Anterior cingulate cortex (tissue), 58 donors: ENCODE measurements at places on chromosomes 4 and X.

DNA sequence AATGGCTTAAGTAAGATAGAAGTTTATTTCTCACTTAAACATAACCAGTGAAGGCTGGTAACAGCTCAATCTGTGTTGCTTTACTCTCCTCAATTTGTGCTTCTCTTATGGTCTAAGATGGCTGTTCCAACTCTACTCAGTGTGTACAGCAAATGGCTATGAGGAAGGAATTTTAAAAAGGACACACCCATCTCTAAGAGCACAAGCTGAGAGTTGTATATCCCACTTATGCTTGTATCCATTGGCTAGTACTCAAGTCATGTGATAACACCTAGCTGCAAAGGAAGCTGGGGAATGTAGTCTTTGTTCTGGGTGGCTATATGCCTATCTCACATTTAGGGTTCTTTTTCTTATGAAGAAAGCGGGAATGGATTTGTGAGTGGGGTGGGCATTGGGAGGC is 63.3 kb downstream of the GPAT3 start:
- no peak for DNase-seq

- no peak for DNase-seq
Observed at GRCh38 chrX:148282504-148282903, 217.9 kb upstream of the AFF2 start.

DNA sequence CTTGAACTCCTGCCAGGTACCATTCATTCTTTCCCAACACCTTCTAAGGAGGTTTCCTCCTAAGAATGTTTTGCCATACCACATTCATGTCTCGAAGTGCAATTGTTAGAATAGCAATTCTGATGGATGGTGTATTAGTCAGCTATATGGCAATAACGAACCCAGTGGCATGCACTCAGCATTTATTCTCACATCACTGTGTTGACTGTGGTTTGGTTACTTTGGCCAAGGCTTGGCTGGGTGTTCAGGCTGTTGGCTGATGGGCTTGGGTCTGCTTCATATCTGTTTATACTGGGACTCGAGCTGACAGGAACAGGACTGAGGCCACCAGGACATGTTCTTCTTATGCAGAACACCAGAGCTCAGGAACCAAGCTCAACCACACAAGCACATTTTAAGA is 31.7 kb downstream of the PSAPL1 start:
- DNase-seq: no peak

DNA sequence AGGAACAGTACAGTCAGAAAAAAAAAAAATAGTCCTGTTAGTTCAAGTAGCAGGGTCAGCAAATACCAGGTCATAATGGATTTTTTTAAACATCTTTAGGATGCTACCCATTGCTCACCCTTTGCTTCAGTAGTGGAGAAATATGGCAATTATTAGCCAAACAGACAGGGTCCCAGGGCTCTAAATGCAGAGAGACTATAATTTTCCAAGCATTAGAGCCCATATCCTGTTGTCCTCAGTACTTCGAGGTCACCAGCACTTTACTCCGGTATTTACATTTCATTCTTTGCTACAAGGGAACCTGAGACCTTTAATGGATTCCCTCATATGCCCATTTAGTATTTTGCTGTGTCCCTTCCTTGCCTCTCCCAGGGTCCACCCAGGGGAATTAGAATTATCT is 1562.9 kb upstream of the TENM3 start:
- DNase-seq: no peak

GRCh38 chr4:76720121-76720520 is 177.8 kb downstream of the SOWAHB start:
- no peak for DNase-seq

DNA sequence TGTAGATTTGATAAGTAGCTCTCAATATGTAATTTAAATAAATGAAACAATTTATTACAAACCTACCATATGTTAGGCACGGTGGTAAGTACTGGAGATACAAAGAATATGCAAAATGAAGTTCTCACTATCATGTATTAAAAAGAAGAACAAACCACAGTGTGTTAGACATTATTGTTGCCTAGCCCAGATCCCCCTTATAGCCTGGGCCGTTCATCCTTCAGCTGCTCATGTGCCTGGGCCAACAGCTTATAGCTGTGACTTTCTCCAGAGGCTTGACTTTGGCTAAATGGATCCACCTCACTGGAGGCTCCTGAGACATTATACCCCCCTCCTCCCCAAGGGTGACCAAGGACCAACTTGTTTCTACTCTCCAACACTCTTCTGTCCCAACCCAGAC is 29.8 kb upstream of the CCNG2 start:
- DNase-seq: no peak

GRCh38 chr4:173014113-173014558 is 154.5 kb upstream of the GALNT7 start:
- no peak for DNase-seq

DNA sequence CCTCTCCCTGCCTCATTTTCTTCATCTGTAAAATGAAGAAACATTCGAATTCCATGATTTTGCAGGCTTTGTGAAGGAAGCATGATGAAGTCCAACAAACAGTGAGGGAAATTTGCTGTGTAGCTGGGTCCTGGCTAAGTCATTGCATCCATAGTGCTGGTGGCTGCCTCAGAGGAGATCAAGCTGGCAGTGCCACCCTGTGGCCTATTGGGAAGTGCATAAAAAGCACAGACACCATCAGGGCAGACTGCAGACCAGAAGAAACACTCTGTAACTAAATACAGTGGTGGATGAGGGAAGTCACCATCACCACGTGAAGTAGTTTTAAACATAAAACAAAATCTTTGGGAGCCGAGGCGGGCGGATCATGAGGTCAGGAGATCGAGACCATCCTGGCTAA is 40.7 kb upstream of the DDX3X start:
- no peak for DNase-seq

- no peak for DNase-seq
Observed at GRCh38 chr4:71251261-71251660, 87.6 kb upstream of the SLC4A4 start.

DNA sequence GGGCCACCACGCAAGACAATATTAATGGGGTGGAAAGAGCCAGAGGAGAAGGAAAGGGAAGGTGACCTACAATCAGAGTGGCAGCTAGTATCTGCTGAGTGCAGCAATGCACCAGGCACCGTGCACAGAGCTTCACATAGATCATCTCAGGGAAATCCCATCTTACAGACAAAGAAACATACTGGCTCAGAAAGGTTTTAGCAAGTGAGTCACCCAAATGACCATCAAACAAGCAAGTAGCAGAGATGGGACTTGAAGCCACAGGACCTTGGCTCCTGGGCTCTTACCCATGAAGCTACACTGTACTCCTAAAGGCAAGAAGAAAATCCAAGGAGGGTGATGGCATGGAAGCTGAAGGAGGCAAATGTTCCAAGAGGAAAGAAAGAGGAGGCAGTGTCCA is 6.8 kb downstream of the ANXA5 start:
- no peak for DNase-seq

GRCh38 chr4:112058433-112058832 is 86.8 kb upstream of the FAM241A start:
- DNase-seq: no peak

GRCh38 chr4:81348778-81349094 is 123.0 kb downstream of the RASGEF1B start:
- DNase-seq: no peak

DNA sequence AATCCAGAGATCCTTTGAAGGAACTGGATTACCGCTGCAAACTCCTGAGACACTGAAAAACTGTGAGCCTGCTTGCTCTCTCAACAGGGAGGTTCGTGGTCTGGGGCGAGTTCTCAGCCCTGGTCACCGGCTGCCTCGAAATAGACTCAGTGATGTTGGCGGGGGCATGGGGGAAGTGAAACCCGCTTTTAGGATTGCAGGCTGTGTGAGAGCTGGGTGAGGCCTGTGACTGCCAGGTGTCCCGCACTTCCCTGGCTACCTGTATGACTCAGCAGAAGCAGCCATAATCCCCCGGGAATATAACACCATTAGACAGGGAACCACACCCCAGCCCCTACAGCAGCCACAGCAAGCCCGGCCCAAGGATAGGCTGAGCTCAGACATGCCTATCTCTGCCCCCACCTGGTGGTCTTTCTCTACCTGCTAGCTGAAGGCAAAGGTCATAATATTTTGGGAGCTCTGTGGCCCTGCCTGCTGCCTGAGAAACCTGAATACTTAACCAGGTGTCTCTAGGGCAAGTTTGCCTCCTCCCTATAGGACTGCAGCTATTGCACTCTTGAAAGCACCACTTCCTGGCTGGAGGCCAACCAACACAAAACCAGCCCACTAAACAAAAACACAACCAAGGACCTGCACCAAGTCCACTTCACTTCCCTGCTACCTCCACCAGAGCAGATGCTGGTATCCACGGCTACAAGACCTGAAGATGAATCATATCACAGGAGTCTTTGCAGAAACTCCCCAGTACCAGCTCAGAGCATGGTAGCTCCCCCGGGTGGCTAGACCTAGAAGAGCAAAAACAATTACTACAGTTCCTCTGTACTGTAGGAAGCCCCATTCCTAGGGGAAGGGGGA is 202.0 kb downstream of the RRAGB start:
- no peak for DNase-seq

DNA sequence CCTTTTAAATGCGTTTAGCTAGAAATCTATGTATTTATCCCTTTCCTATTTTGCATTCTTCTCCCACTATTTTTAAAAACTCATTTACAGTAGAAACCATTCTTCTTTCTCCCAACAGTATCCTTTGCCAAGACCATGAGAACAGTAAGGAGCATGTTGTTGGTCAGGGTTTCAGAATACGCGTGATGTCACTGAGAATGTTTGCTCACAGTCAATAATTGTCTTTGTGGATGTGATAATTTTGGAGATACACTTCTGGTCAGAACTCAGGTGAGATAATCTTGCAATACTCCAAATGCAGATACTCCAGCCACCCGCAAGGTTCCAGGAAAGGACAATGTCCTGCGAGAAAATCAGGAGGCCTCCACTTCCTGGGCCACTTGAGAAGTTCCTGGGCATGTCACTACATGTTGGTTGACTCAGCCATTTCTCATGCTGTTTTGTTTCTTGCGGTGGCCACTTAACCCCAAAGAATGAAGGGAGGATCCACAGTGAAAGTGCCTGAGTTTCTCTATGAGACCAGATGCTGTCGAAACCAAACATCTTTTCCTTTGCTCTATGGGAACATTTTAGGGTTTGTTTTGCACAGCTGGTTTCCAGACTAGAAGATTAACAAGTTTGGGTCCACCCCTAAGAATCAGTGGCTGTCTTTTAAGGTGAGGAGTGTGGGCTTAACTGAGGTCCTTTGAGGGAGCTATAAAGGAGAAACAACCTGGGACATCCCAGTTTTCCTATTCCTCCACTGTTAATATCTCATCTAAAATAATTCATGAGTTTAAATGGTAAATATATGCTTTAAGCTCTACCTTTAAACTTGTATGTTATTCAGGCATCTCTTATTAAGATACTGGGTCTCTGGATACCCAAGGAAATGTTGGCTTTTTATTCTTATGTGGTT is 116.0 kb downstream of the SOWAHB start:
- DNase-seq: no peak

DNA sequence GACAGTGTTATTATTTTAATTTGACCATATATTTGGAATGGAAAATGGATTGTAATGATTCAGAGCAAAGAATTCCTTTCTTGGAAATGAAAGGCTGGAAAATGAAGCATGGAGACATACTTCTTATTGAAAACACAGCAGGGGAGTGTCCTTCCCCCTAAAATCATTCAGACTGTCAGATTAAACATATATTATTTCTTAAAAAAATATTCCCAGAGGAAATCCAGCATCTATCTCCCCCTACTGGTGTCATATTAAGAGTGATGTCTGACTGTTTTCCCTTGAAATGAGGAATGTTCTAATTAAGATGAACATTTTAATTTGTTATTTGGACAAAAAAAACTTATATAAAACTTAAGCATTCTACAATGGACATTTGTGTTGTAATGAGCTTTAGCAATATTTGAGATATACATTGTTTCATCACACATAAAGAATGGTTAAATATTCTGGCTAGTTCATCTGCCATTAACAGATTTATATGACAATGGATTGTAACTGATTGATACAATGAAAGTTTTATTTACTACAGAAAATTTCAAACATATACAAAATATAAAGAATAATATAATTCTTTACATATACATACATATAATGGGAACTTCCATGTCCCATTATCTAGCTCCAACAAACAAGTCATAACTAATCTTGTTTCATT is 264.6 kb downstream of the SPRY1 start:
- no peak for DNase-seq

GRCh38 chrX:131047180-131047579 is 11.0 kb upstream of the ARHGAP36 start:
- no peak for DNase-seq

- DNase-seq: no peak
Observed at GRCh38 chr4:121898150-121898549, 27.9 kb upstream of the BBS7 start.

DNA sequence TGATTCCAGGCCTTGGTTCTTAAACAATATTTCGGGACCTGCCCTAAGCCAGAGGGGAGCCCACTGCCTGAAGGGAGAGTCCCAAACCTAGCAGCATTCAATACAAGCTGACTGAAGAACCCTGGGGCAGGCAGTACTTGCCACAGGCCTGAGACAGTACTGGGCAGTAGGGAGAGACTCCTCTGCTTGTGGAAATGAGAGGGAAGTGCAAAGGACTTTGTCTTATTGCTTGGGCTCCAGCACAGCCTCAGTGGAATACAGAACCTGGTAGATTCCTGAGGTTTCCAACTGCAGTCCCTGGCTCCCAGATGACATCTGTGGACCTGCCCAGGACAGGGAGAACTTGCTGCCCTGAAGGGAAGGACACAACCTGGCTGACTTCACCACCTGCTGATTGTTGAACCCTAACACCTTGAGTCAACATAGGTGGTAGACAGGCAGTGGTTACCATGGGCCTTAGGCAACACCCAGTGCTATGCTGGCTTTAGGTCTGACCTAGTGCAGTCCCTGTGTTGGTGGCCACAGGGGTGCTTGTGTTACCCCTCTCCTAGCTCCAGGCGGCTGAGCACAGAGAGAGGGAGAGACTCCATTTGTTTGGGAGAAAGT is 20.3 kb upstream of the ABCG2 start:
- no peak for DNase-seq

DNA sequence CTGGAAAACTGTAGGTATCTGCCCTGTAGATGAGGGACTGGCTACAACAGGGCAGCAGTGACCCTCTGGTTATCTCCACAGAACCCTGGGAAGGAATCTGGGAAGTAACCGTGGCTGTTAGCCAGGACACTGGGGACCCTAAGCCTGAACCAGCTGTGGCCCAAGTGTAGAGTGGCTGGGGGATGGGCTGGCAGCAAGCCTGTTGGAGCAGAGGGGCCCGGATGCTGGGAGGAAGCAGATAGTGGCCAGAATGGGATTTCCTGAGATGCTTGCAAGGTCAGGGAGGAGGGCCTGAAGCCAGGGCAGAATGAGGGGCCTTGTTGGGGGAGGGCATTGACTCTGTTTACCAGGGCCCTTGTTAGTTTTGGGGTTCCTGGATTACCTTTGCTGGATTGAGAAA is 161.0 kb upstream of the EOLA2 start:
- DNase-seq: no peak
